Stimulated activated naive CD8-positive, alpha-beta T cell treated with anti-CD3 and anti-CD28 coated beads, Interleukin-15, Interleukin-2, amounts not matched to agents 100 U/mL and 50 U/mL, for 24 hours (primary cell): ENCODE measurements at places on chromosomes 4 and X.
A peak's percentile ranks its signal among the peaks of the same experiment; 100 is the strongest.

- DNase-seq = no peak
Observed at GRCh38 chrX:8067754-8068462, 103.2 kb downstream of the VCX2 start.

DNA sequence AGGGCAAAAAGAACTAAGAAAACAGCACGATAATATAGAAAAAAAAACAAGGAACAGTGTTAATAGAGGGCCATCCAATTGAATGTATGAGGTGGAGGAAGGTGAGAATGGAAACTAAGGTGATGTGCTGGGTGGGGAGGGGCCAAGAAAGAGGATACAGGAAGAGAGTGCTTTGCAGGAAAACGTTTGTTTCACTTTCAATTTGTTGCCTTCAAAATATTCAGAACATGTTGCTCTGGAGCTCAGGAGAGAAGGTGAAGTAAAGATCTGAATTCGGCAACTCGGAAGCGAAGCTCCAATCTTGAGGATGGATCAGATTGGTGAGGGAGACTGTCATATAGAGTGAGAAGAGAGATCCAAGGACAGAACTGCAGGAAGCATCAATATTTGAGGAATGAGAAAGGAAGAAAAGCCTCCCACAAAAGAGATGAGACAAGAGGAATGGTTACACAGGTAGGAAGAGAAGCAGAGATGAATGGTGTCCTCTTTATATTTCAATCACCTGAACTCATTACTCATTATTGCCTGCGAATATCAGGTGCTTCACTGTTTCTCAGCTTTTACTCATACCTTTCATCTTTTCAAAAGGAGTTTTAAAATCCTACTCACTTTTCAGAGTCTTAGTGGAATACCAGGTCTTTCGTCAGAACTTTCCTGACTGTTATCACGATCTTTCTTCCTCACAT lies 14.7 kb upstream of the SEC24D start:
- no peak for DNase-seq

GRCh38 chr4:112321776-112322684 lies 24.9 kb downstream of the ALPK1 start:
- DNase-seq = peak; percentile 84

DNA sequence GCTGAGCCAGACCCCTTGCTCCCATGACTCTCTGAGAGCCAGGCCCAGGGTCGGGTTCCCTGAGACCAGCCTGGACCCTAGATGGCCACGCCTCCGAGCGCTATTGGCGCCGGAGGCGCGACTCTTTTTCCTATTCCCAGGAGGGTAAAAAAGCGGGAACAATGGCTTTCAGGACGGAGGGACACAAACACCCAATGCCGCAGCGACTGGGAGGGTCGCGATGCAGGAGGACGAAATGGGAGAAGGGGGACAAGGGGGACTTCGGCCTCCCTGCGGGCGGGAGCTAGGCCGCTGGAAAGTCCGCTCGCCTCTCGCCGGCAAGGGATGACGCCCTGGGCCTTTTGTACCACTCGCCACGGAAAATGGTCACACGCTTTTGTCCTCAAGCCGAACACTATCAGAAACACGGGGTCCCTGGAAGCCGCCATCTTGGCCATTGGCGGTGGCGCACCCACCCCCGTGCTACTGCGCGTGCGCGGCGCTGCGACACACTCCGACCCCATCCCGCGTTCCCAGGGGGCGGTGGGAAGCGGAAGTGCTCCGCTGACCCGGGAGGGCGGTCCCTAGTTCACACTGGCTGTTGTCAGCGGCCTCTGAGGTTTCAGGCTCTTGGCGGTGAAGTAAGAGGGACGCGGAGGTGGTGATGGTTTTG lies 98.4 kb downstream of the ZNF674 start:
- peak; percentile 89 for DNase-seq

- no peak for DNase-seq
Observed at GRCh38 chrX:134144231-134144630, 92.8 kb upstream of the CCDC160 start.

DNA sequence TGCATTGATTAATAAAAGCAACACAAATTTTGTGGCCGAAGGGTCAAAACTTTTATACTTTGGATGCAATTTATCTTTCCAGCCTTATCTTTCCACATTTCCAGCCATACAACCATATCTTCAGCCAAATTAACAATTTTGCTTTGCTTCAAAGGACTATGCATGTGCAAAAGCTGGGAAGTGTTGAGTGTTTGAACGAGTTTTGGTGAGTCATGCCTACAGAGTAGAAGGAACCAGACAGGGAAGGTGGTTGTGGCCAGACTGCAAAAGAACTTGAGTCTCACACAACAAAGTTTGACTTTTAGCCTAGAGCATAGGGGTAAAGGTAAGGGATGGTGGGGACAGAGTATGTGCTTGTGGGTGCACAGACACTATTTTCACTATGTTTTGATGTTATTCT lies 53.0 kb upstream of the GABRA2 start:
- DNase-seq = no peak

- no peak for DNase-seq
Observed at GRCh38 chrX:152663086-152663485, 25.4 kb downstream of the GABRQ start.

GRCh38 chr4:45568694-45569093 lies 555.2 kb downstream of the GABRG1 start:
- DNase-seq = no peak

DNA sequence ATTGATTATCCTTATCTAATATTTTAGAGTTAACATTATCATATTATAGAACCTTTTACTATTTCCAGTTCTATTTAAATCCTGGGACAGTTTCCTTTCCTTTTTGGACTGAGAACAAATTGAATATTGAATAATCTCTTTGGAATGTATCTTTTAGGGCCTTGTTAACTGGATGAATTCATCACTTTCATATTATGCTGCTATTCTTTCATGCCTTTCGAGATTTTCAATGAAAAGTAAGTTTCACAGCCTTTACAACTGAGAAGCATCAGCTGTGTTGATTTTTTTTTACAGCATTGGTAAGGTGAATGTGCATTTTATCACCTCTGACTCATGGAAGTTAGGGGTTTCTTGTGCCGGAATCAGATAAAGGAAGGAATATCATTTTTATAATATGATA lies 39.6 kb downstream of the PDLIM5 start:
- no peak for DNase-seq

DNA sequence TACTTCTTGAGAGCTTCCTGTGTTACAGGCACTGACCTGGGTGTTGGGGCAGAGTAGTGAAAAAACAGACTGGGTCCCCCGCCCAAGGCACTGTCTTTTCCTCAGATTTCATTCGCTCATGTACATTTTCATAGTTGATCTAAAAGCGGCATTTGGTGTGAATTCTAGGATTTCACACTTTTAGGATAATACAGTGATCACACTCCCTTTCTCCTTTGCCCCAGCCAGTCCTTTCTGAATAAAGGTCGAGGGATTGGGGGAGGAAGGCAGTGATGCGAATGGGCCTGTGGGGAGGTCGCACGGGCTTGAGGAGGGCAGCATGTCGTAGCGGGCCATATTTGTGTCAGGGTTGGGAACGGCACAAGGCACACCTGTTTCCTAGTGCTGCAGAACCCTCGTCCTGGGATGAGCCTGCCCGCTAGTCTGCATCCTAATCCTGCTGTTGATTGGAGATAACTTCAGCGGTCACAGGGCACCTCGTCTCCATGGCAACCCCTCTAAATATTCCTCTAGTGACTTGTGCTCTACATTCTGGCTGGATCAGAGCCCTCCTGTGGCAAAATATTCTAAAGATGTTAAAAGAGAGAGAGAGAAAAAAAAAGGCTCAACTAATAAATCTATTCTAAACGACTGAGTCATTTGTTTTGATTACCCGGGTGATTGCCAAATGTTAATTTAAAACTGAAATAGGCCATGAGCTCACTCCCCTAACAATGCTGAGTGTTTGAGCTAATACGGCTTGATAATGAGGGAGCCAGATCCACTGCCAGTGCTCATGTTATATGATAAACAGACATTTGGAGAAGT lies 21.8 kb downstream of the FHL1 start:
- DNase-seq = no peak

DNA sequence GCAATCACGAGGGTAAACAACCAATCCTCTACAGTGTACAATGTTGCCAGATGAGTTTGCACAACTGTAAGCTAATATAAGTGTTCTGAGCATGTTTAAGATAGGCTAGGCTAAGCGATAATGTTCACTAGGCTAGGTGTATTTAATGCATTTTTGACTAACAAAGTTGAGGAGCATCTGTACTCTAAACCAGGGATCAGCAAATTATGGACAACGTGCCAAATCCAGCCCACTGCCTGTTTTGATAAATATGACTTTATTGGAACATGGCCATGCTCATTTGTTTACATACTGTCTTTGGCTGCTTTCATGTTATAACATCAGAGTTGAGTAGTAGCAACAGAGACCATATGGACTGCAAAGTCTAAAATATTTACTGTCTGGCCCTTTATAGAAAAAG lies 46.3 kb upstream of the ARHGEF6 start:
- DNase-seq = no peak

GRCh38 chr4:41678951-41679350 lies 69.6 kb downstream of the PHOX2B start:
- DNase-seq = no peak

GRCh38 chrX:152165033-152165743 lies 26.8 kb upstream of the MAGEA10 start:
- no peak for DNase-seq

DNA sequence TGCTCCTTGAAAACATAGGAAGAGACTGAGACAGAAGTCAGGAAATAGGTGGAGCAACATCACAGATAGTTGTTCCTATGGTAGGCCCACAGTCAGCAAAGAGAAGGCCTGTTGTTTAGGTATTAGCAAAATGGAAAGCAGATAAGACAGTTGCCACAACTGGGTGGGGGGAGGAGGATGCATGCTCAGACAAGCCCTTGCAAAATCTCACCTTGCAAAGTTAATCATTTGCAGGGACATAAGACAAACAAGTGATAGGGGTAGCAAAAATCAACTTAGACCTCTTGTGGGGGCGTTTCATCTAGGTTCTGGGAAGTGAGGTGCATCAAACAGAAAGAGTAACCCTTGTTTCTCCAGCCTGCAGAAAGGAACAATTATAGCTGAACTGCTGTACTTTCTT lies 30.7 kb downstream of the SERPINA7 start:
- DNase-seq = no peak
